ENCODE measurements at places on chromosomes 1 and 21.

DNA sequence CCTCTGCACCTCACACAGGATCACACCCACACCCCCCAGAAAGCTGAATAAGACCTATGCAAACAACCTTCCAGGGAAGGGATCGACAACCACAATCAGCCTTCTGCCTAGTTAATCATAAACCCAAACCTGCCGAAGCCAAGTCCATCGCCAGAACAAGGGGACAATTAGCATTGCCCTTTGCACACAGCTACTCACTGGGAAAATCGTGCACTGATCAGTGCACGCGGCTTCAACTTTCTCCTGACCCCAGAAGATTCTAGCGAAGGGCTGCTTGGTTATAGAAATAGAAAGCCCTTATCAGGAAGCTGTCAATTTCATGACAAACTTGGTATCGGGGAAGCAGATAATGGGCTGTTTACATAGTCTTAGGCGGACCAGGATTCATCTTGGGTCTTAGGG, 29.5 kb downstream of the RUNX1 start:
- DNase-seq, result no peak

- DNase-seq, result no peak
Measured at GRCh38 chr21:34962586-34963222, 86.4 kb downstream of the RUNX1 start.

DNA sequence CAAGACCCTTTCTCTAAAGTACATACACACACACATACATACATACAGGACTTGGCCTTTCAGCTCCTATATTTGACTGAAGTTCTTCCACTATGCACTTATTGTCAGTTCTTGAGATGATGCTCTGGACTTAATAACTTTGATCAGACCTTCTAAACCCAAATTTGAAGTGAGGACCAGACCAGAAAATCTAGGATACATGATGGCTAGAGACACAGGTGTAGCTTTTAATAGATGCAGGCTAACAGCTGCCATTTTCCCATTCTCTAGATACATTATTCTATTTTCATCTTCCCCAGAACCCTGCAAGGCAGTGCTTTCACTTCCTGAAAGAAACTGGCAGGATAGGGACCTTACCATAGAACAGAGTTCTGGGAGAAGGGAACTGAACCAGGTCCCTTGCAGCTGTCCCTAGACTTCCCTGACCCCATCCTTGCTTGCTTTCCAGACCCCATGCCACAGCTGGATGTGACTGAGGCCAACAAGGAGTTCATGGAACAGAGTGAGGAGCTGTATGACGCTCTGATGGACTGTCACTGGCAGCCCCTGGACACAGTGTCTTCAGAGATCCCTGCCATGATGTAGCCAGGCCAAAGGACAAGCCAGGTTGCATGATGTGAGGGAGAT, 14.9 kb upstream of the RAB42 start:
- DNase-seq, result no peak

DNA sequence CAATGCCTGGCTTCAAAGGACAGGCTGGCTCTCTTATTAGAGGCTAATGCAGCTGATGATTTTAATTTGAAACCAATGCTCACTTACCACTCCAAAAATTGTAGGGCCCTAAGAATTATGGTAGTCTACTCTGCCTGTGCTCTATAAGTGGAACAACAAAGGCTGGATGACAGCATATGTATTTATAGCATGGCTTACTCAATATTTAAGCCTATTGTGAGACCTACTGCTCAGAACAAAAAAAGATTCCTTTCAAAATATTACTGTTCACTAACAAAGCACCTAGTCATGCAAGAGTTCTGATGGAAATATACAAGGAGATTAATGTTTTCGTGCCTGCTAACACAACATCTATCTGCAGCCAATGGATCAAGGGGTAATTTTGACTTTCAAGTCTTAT, 73.8 kb upstream of the DUSP10 start:
- DNase-seq, result no peak

GRCh38 chr21:46428987-46429710, 29.5 kb upstream of the DIP2A start:
- DNase-seq, result no peak

DNA sequence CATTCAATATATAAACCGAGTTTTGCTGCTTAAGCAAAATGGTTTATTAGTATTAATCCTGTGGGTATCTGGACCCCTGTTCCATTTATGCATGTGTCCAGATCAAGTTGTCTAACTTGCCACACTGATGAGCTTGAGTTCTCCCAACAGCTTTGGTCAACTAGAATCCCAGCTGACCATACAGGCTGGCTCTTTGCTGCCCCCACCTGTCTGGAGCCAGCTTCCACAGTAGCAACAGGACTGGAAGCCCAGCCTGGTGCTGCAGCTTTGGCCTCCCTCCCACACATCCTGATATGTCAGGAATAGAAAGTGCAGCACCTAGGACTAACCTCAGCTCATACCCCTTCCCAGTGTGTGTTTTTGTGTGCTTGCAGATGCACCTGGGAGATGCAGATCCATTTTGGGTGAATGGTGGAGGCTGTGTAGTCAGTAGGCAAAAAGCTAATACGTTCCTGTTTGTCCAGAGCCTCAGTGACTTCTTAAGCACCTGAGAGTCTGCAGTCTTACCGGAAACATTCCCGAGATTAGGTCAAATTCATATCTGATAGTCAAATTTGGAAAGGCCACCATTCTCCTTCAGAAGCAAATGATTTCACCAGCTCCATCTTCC, 40.9 kb upstream of the BEND5 start:
- DNase-seq, result peak; percentile 2

DNA sequence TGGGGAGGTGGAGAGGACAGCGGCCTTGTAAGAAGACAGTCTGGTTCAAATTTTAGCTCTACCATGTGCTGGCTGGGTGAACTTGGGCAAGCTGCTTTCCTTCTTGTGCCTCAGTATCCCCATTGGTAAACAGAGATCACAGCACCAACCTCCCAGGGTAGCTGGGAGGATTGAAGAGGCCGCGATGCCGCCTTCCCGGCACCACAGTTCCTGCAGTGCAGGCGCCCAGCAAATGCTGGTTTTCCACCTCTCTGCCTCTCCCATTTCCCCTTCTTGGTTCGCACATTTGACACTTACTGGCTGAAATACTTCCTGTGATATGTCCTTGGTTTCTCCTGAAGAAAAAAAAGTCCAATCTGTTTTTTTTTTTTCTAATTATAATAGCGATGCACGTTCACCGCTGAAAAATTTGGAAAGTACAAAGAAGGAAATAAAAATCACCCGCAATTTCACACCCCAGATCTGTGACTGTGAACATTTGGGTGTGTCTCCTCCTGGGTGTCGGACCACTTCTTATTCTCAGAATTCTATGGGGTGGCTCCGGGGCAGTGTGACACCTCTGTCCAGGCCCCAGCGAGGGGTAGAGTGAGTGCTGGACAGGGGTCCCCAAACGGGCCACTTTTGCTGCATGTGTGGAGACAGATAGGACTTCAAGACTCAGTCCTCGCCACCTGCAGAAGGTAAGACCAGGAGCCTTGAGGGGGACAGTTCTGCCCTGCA, 73.1 kb downstream of the RUNX3 start:
- DNase-seq, result no peak

DNA sequence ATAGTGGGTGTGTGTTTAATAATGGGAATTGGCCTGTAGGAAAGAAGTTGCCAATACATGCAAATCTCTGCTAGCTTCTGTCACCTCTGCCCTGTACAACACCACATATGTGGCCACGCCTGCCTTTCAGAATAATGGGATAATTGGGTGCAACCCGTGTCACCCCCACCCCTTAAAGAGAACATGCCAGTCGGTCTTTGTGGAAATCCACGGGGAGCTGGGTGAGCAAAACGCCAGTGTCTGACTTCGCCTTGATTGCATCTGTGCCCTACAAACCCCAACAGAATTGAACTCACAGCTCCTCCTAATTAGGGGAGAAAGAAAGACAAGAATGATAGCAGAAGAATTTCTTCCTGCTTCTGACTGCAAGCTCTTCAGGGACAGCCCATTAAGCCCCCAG, 6.4 kb upstream of the PLXNA2 start:
- no peak for DNase-seq

GRCh38 chr1:152001631-152002584, 8.2 kb upstream of the S100A10 start:
- peak; percentile 61 for DNase-seq

GRCh38 chr1:84386716-84387479, 11.4 kb upstream of the DNASE2B start:
- DNase-seq, result no peak

DNA sequence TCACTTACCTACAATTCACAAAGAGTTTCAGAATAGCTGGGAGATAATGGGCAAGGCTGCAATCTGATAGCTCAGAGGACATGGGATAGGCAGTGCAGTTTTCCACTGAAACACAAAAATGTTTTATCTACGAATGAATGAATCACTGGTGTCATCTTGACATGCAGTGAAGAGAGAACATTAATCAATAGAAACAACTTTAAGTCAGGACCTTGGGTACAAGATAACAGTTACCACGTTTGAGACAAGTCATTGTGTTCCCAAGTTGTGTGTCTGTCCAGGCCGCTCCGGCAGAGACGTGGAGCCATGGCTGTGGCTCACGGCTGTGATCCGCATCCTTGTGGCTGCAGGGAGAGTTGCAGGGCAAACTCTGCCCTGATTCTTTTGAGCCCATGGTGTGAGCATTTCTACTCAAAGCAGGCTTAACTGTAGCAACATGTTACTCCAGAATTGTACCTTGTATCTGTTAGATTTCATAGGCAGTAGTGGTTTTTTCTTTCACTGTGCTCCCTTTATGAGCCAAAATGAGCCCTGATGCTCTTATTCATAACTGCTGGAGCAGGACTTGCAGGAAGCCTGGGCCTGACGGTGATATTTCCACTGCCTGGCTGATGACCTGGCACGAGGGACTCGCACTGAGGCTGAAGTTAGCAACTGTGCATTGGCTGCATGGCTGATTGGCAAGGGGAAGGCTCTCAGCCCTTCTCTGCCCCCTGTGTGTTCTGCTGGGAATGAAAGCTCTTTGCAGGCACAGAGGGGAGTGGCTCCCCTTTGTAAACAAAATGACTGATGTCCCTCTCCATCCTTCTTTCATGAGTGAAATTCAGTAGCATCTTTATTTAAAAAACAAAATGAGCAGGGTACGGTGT, 465.2 kb downstream of the AJAP1 start:
- no peak for DNase-seq

DNA sequence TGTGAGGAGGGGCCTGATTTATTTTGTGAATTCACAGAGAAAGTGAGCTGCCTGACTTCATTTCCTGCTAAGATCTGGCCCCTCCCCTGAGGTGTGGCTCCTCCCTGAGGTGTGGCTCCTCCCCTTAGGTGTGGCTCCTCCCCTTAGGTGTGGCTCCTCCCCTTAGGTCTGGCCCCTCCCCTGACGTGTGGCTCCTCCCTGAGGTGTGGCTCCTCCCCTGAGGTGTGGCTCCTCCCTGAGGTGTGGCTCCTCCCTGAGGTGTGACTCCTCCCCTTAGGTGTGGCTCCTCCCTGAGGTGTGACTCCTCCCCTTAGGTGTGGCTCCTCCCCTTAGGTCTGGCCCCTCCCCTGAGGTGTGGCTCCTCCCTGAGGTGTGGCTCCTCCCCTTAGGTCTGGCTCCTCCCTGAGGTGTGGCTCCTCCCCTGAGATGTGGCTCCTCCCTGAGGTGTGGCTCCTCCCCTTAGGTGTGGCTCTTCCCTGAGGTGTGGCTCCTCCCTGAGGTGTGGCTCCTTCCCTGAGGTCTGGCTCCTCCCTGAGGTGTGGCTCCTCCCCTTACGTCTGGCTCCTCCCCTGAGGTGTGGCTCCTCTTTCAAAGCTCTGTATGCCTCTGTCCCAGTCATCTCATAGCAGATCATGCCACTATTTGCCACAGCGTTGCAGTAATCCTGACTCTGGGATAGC, 26.9 kb upstream of the LRRC3 start:
- DNase-seq, result no peak

- no peak for DNase-seq
Measured at GRCh38 chr1:154759196-154759595, 110.9 kb downstream of the KCNN3 start.

DNA sequence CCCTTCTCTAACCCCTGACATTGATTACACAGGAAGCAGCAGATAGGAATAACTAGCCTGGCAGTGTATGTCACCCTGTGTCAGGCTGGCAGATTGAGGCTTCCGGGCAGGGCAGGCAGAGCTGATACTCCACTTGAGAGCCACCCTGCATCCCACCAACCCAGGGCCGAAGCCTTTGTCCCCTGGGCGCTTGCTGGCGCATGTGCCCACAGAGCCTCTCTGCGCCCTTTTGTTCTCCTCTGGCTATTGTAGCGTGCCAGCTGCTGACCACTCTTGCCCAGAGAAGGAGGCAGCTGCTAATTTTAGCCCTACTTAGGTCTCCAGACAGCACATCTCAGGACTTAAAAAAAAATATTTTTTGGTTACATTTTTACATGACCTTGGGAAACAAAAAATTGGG, 304.9 kb downstream of the HHAT start:
- no peak for DNase-seq

DNA sequence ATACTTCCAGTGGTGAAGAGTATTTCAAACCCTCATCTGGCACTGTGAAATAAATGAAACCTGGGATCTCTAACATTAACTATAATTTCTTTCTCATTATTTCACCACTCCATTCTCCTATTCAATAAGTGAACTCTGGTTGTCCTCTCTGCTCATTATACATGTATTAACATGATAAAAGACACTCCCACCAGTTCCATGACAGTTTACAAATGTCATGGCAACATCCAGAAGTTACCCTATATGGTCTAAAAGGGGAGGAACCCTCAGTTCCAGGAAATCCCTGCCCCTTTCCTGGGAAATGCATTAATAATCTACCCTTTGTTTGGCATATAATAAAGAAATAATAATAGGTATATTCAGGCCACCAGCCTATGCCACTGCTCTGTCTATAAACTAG, 62.7 kb upstream of the BRINP3 start:
- DNase-seq, result no peak

GRCh38 chr1:213979751-213980586, 7.8 kb upstream of the PROX1 start:
- no peak for DNase-seq

GRCh38 chr21:28066596-28067387, 925.9 kb downstream of the LTN1 start:
- DNase-seq, result no peak

DNA sequence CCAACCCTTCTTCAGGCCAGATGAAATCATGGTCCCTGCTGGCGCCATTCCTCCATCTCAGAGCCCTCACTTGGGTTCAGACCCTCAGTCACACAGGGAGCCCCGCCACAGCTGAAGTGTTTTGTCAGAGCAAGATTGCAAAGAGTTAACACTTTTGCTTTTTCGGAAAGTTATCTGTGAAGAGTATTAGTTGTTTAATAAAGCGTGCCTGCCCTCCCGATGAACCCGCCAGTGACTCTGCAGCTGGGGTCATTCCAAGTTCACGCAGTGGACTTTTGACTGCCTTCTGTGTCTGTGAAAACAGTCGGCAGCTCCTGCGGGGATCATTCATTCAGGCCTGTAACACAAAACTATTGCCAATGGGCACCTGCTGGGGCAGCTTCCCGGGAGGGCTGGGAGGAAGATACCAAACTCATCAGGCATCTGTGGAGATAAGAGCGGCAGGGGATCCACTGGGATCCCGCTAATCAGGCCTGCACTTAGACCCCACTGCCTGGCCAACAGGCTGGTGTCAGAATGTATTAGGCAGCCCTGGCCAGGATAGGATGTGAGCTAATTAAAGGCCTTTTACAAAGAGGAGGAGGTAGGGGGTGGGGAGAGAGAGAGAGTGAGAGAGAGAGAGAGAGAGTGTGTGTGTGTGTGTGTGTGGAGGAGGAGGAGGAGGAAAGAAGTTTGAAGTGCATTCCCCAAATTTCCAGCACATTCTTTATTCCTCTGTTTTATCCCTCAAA, 184.5 kb downstream of the DHRS3 start:
- no peak for DNase-seq

- no peak for DNase-seq
Measured at GRCh38 chr1:188070848-188071247, 1242.1 kb downstream of the PLA2G4A start.

All from KG1 (cell line).